SW480 (cell line): ENCODE measurements at places on chromosomes 5 and 9.

- DNase-seq: no peak
These were observed 1236.0 kb downstream of the MAT2B start for GRCh38 chr5:164741376-164741775.

GRCh38 chr5:95779611-95780010 lies 42.9 kb downstream of the GLRX start:
- DNase-seq: no peak

DNA sequence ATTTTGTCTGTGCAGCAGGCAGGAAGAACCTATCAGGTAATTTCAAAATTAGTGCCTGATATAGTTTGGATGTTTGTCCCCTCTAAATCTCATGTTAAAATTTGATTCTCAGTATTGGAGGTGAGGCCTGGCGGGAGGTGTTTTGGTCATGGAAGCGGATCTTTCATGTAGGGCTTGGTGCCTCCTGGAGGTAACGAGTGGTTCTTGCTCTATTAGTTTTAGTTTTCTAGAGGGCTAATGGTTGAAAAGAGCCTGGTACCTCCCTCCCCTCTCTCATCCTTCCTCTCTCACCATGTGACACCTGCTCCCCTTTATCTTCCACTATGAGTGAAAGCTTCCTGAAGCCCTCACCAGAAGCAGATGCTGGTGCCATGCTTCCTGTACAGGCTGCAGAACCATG lies 106.3 kb downstream of the DRD1 start:
- no peak for DNase-seq

- no peak for DNase-seq
These were observed 329.0 kb downstream of the TLE4 start for GRCh38 chr9:79900754-79901153.

DNA sequence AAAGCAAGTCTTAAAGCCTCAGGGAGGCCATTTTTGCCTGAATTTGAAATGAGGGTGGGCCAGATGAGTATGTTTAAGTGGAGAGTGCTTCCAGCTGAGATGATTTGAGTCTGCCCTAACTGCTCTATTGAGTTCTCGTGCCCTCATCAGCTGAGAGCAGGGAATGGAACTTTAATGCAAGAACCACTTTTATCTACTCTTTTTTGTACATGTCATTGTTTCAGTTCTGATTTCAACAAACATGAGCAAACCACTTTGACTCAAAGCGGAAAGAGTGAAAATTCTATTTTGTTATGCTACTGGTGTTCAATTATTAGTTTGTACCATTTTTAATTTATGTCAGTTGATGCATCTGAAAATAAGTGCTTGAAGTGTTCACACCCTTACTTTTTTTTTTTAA lies 35.8 kb downstream of the DCAF10 start:
- DNase-seq: no peak

DNA sequence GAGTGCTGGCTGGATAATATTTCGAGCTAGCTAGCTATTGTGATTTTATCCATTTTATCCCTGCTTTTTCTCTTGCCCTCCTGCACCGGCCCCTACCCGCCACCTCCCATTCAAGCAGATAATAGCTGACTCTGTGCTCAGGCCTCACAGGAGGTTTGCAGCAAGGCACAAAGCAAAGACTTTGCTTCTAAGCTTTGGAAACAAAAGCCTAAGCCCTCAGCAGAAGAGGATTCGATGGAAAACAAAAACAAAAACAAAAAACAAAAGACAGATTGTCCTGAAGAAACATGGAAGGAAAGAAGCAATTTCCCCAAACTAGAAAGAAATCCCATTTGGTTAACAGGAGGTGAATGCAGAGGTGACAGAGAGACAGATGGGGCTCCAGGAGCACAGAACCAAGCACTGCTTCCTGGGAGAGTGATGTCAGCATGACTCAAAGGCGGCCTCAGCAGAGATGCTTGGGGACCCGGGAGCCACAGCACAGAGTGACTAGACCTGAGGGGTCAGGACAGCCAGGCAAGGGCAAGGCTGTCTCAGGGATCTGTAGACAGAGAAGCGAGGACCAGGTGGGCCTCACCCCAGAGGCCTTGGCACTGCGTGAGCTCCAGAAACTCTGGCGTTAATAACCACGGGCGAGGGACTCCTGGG lies 28.4 kb downstream of the MTX3 start:
- no peak for DNase-seq

GRCh38 chr5:143379606-143380005 lies 23.9 kb downstream of the NR3C1 start:
- DNase-seq: no peak

DNA sequence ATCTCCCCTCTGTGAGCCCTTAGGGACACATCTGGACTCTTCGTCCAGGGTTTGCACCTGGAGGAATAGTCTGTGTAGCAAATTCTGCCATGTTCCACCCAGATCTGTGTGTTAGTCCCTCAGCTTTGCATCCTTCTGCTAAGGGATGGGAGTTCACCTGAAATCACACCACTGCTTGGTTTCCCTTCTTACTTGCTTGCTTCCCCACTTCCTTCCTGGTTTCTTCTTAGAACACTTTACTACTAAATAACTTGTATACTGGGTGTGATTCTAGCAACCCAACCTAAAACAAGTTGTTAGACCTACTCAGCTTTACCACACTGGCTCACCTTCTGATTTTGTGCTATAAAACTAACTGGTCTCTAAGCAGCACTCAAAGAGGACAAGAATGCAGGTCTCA lies 202.6 kb upstream of the MAP3K1 start:
- no peak for DNase-seq

- DNase-seq: peak; percentile 68
These were observed 54.2 kb upstream of the IRX4 start for GRCh38 chr5:1936901-1937300.

DNA sequence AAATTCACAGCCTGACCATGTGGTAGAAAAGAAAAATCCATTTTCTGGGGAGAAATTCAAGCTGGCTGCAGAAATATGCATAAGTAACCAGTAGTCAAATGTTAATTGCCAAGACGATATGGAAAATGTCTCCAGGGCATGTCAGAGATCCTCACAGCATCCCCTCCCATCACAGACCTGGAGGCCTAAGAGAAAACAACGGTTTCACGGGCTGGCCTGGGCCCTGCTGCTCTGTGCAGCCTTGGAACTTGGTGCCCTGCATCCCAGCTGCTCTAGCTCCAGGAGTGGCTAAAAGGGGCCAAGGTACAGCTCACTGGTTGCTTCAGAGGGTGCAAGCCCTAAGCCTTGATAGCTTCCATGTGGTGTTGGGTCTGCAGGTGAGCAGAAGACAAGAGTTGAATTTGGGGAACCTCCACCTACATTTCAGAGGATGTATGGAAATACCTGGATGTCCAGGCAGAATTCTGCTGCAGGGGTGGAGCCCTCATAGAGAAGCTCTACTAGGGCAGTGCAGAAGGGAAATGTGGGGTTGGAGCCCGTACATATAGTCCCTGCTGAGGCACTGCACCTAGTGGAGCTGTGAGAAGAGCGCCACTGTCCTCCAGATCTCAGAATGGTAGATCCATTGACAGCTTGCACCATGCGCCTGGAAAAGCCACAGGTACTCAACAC lies 49.7 kb downstream of the PTBP3 start:
- no peak for DNase-seq

- DNase-seq: no peak
These were observed 466.8 kb downstream of the ARHGEF28 start for GRCh38 chr5:74092766-74093165.

- no peak for DNase-seq
These were observed 5.0 kb upstream of the CARD19 start for GRCh38 chr9:93091056-93091452.

- no peak for DNase-seq
These were observed 43.1 kb upstream of the DAB2IP start for GRCh38 chr9:121608168-121608853.

- no peak for DNase-seq
These were observed 58.6 kb downstream of the GPBP1 start for GRCh38 chr5:57232293-57233033.

DNA sequence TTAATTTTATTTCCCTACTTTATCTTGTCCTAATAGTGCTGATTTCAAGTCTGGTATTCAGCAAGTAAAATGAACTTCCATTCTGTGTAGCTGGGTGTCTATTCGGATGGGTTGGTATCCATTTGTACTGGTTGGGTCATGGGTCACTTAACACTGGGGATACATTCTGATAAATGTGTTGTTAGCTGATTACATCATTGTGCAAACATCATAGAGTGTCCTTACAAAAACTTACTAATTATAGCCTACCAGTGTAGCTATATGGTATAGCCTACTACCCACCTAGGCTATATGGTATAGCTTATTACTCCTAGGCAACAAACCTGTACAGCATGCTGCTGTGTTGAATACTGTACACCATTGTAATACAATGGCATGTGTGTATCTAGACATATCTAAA lies 1373.7 kb upstream of the DMAC1 start:
- DNase-seq: no peak

DNA sequence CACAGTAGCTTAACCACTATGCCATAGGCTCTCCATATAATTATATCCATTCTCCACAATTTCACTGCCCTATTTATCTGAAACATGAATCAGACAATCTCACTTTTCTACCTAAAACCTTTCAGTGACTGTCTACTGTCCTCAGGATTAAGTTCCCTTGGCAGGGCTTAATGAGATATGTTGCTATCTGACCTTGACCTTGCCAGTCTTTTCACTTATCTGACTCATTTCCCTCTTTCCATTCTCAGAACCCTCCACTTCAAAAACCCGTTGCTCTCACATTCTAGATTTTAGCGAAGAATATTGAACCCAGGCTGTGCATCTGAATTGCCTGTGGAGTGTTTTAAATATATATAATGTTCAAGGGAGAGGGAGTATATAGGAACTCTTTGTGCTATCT lies 452.1 kb upstream of the MPDZ start:
- no peak for DNase-seq
